ENCODE measurements at places on chromosomes 1 and 21. TPM values are rescaled to one million over a fixed set of nuclear protein-coding genes. Genes with fewer than 3 reads are reported as not detected.

GRCh38 chr1:83996621-83997020, 2.3 kb downstream of the TTLL7 start:
- DNase-seq, result no peak

DNA sequence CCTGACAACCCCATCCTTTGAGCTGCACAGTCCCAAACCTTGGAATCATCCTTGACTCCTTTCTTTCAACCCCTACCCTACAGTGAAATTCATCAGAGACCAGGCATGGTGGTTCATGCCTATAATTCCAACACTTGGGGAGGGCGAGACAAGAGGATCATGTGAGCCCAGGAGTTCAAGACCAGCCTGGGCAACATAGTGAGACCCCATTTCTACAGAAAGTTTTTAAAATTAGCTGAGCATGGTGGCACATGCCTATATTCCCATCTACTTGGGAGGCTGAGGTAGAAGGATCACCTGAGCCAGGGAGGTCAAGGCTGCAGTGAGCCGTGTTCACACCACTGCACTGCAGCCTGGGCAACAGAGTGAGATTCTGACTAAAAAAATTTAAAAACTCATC, 34.5 kb downstream of the RERE start:
- no peak for DNase-seq

- no peak for DNase-seq
Measured at GRCh38 chr1:221740993-221741702, 741 bp downstream of the DUSP10 start.

The OR2L8 gene
- not detected for total RNA-seq

DNA sequence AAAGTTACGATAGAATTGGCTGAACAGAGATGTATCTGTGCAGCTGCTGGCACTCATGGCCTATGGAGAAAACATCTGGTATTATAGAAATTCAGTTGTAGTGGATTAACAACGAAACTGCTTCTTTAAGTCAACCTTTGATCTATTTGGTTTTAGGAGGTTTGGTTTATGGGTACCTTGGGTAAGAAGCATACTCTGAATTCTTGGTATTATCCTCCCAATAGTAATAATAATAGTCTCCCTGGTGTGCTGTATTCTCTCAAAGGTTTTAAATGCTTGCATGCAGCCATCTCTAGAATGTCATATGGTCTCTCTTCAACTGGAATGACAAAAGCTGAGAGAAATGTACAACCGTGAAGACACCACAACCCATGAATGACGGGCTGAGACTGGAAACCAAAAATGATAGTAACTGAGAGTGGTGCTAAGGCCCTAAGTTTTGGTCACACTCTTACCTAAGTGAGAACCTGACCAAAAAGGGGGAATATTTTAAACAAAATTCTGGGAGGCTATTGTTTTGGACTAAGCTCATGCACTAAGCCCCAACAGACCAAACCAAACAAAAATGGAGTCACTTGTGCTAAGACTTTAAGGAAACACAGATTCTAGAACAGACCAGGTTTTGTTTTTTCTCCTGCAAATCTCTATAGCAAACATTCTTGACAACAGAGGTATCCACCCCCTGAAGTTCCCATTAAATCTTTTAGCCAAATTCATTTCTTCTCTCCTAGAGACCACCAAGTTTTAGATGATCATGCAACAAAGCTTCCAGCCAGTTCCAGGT, 17.6 kb upstream of the TMEM61 start:
- DNase-seq, result no peak

GRCh38 chr1:212178851-212179250, 106.4 kb upstream of the PPP2R5A start:
- DNase-seq, result no peak

GRCh38 chr1:156677616-156678596, 699 bp upstream of the NES start:
- DNase-seq, result no peak

DNA sequence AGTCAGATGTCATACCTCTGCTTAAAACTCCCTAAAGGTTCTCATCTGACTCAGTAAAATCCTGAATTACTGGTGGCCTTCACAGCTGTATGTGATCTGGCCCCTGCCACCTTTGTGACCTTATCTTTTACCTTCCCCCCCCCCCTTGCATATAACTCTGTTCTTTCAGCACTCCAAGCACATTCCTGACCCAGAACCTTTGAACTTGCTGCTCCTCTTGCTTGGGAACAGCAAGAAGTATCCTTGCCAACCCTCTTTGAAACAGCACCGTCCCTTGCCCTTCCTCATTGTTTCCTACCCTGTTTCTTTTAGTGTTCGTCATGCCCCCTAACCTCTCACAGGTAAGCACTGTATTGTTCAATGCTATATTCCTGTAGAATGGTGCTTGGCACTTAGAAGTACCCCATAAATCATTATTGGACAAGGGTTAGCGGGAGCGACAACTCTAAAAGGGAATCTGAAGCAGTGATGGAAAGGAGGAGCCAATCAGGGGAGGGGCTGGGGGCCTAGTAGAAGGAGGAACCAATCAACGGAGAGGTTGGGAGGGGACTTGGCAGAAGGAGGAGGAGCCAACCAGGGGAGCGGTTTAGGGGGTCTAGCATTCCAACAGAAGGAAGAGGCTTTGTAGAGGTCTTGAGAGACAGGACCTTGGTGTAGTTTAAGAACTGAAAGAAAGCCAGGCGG, 13.9 kb downstream of the CACHD1 start:
- no peak for DNase-seq

The IFI16 gene
- total RNA-seq, result 83.9 TPM

- DNase-seq, result no peak
Measured at GRCh38 chr1:27380224-27380623, 2.9 kb downstream of the CD164L2 start.

GRCh38 chr1:230807561-230808280, 60.5 kb downstream of the CAPN9 start:
- no peak for DNase-seq

DNA sequence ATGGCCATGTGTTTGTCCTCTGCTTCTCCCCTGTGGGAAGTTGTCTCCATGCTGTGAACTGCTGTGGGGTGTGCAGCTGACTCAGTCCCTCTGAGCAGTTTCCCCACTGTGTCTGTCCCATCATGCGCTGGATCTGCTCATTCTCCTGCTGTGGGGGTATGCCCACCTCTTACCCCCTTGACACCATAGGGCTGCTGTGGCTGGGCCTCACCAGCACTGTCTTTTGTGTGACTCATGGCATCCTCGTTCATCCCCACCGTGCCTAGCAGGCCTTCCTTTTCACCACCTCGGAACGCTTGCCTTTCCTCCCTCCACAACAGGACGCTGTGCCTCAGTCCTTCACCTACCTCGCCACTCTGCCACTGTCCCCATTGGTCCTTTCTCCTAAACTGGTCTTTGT, 27.3 kb downstream of the VANGL2 start:
- DNase-seq, result no peak

- no peak for DNase-seq
Measured at GRCh38 chr1:232532901-232533300, 97.0 kb downstream of the SIPA1L2 start.

GRCh38 chr21:29416268-29416667, 117.5 kb downstream of the BACH1 start:
- DNase-seq, result no peak

- DNase-seq, result no peak
Measured at GRCh38 chr1:180183426-180183825, 28.8 kb downstream of the QSOX1 start.

- no peak for DNase-seq
Measured at GRCh38 chr1:201295861-201296260, 12.6 kb downstream of the PKP1 start.

- no peak for DNase-seq
Measured at GRCh38 chr1:227009937-227010336, 69.8 kb downstream of the COQ8A start.

GRCh38 chr1:229420765-229421164, 13.1 kb downstream of the ACTA1 start:
- no peak for DNase-seq

DNA sequence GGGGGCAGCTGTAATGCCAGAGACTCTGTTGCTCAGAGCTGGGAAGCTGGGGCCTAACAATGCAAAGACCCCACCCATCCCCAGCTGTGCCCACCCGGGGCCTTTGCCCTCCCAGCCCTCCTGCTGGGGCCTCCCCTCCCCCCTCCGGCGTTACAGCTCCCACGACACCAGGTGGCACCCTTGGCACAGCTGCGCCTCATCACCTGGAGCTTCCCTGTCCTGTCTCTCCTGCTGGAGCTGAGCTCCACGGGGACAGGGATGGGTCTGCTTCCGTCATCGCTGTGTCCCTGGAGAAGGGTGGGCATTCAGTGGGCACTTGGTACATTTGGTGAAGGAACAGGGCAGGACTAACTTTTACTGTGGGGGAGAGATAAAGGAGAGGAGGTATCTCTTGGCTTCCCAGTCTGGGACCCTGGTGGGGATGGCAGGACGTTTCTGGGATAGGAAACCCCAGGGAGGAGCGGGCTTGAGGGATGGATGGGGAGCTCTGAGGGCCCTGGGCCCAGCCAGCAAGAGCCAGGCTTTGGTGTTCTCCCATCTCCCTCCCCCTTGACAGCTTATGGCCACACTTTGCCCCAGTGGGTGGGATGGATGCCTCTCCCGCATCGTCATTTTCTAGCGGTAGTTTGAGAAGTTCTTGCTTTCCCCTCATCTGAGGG, 453.2 kb downstream of the PTPRU start:
- DNase-seq, result peak; percentile 30

- no peak for DNase-seq
Measured at GRCh38 chr1:156858555-156858956, 361 bp downstream of the INSRR start.

GRCh38 chr1:234960722-234961455, 167.7 kb downstream of the TOMM20 start:
- no peak for DNase-seq

The SERPINC1 gene
- 0.27 TPM for total RNA-seq

DNA sequence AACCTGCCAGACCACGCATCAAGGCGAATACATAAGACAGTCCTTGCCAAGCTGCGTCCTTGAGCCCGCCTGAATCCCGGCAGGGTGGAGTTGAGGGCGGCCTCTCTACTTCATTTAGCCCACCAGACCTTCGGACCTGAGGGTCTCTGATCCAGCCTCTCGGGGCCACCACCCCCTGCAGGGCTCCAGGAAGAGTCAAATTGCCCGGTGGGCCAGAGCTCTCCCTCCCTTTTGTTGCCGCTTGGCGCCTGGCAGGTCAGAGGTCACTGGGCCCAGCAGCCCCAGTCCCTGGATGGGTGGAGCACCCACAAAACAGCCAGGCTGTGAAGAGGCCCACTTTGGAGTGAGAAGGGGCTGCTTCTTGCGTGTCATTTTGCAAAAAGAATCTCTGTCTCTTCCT, 9.0 kb downstream of the GNG4 start:
- DNase-seq, result no peak

DNA sequence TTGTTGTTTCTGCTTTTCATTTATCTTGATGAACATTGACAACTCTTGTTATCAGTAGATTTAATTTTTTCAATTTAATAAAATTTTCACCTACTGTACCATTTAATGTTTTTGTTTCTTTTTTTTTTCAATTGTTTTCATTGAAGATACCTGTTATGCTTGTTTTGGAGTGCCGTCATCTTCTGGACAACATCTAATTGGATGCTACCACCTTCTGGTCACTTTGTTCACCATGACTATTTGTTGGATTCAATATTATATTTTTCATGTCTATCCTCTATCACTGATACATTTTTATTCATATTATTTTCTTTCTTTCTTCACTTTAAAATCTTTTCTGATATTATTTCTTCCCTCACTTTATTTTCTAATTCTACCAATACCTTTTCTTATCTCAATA, 14.0 kb downstream of the KRTAP21-2 start:
- DNase-seq, result no peak

- peak; percentile 60 for DNase-seq
Measured at GRCh38 chr1:110207831-110208230, 2.3 kb upstream of the KCNC4 start.

- no peak for DNase-seq
Measured at GRCh38 chr1:111197598-111198284, 2.7 kb downstream of the DENND2D start.

- no peak for DNase-seq
Measured at GRCh38 chr21:41897047-41897669, 18.0 kb upstream of the PRDM15 start.

The TARDBP gene
- total RNA-seq, result 179 TPM

DNA sequence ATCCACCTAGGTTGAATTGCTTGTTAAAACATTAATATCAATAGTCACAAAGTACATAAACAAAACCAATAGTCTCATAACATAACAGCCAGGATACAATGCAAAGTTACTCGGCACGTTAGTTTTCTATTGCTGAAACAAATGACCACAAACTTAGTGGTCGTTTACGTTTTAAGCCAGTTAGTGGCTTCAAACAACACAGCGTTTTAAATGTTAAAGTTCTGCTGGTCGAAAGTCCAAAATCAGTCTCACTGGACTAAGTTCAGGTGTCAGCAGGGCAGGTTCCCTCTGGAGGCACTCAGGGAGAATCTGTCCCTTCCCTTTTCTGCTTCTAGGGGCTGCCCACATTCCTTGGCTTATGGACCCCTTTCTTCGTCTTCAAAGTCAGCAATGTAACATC, 35.6 kb upstream of the ATP1A1 start:
- DNase-seq, result no peak

GRCh38 chr1:60984062-60984799, 98.1 kb upstream of the NFIA start:
- DNase-seq, result no peak

The GBP7 gene
- not detected for total RNA-seq

- DNase-seq, result no peak
Measured at GRCh38 chr1:223204424-223204823, 61.4 kb upstream of the TLR5 start.

The SPRR4 gene
- total RNA-seq, result not detected

The HSPG2 gene
- total RNA-seq, result 221 TPM

DNA sequence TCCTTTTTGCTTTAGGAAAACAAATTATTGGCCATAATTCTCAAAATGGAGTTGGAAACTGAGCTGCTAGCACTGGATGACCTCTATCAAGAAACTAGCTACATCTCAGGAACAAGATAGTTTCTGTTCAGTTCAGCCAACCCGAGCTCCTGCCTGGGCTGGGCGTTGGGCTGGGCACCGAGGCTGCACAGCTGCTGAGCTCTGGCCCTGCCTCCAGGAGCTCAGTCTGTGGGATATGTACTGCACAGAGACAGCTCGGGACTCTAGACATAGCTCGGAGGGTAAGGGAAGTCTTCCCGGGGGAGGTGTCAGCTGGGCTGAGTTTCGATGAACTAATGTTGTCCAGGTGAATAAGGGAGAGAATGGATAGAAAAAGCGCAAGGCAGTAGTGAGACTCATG, 24.5 kb upstream of the SLC1A7 start:
- DNase-seq, result no peak

GRCh38 chr1:209368864-209369598, 214.5 kb upstream of the CAMK1G start:
- no peak for DNase-seq

GRCh38 chr1:155833665-155834295, 23.2 kb downstream of the GON4L start:
- no peak for DNase-seq

The CFAP45 gene
- 0.18 TPM for total RNA-seq

The CYP2J2 gene
- total RNA-seq, result 2.9 TPM

The KIF21B gene
- 6.9 TPM for total RNA-seq

GRCh38 chr1:229043115-229043514, 227.8 kb upstream of the RAB4A start:
- no peak for DNase-seq
